PC-3 (cell line): ENCODE measurements at places on chromosomes 4 and X. TPM values are rescaled to one million over a fixed set of nuclear protein-coding genes. Genes with fewer than 3 reads are reported as not detected.

DNA sequence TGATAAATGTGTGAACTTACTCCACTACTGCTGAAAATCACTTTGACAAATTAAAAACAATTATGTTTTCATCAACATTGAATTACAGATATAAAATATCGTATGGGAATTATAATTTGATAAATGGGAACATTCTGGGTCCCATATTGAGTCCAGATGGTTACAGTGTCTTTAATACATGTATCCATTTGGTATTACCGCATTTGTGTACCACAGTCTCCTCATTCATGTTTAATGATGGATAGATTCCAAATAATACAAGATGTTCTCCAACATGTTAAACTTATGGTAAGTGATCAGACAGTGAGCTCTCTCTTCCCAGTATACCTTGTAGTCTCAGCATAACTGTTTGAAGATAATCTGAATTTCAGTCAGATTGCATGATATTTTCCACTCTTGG lies 1706.8 kb upstream of the PCDH7 start:
- DNase-seq = no peak

GRCh38 chrX:131762802-131763234 lies 218.9 kb downstream of the OR13H1 start:
- DNase-seq = peak; percentile 54

DNA sequence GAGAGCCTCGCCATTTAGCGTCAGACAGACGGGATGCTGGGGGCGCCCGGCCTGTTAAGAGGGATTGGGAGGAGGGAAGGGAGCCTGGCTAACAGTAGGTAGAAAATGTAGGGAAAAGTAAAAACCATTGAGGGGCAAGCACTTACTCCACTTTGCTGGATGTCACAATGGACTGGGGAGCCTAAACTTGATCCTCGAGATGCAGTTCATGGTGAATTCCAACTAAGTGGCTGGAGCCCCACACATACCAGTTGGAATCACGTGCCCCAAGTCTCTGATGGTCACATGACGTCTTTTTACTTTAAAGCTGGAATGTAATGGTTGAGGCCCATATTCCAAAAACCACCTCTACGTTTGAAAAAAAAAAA lies 1.5 kb downstream of the PLS3 start:
- DNase-seq = peak; percentile 45

- DNase-seq = no peak
These were observed 74.1 kb downstream of the SMARCA1 start for GRCh38 chrX:129449148-129449547.

Gene WAS
- total RNA-seq = 0.66 TPM in 1 of 2 replicates, not detected in the other

GRCh38 chrX:46589977-46590723 lies 16.6 kb downstream of the CHST7 start:
- peak; percentile 81 for DNase-seq

DNA sequence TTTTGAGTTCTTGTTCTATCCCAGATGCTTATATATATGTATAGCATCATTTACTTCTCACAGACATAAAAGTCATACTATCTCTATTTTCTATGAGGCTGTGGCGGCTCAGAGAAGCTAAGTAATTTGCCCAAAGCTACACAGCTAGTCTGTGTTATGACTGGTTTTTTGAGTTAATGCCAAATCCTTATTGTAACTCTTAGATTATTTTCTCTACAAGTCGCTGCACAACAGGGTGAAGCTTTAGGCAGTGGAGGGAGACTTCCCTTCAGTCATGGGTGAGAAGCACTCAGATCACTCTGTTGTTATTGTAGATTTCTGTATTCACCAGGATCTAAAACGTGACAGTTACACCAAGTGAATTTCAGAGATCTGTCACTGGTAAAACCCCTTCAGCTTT lies 48.1 kb downstream of the WWC2 start:
- no peak for DNase-seq

DNA sequence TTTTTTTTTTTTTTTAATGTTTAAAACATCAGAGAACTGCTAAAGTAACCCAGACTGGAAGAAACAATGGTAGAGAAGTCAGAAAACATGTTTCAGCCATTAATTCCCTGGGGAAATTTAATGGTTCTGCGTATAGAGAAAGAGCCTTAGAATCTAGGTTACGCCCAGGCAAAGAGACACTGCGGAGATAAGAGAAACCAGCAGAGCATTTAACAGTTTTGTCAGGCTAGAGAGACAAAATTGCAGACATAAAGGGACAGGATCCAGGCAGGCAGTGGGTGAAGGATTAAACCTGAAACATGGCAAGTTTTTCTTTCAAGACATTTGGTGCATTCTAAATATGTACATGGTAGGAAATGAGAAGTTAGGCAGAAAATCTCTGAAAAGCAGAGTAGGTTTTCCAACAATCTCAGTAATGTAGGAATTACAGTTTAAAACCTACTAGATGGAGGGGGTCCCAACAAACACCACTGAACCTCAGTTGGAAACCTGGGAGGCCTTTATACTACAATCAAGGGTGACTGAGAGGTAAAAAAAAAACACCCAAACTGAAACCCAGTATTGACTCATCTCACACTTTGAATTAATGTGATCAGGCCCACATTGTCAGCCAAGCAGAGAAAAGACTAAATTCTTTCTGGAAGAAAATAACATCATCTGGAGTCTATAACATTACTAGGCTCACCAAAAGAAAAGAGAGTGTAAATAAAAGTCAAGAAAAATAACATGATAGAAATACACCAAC lies 254.2 kb upstream of the NWD2 start:
- no peak for DNase-seq
